ENCODE measurements at places on chromosomes 16 and 17. TPM values are rescaled to one million over a fixed set of nuclear protein-coding genes. Genes with fewer than 3 reads are reported as not detected.
A peak's percentile ranks its signal among the peaks of the same experiment; 100 is the strongest.

DNA sequence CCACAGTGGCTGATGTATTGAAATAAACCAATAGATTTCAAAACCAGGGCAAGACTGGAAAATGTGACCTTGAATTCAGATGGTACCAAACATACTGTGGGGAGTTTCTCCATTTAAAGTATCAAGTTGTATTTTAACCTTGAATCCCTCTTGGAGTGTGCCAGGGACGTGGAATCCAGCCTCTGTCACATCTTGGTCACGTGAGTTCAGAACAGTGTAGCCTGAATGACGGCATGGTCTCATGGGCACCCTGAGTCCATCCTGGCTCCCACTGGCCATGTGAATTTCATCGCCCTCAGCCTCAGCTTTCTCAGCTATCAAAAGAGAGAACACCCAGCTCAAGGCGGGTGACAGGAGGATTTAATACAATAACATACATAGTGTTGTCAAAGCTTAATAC, 6.8 kb downstream of the ZNF771 start:
- no peaks in the 10 kb centered on the region for H3K27me3 ChIP-seq
- no peak overlapping the region for H3K27ac ChIP-seq
- peaks cover 36% of the 10 kb centered on the region for H3K4me1 ChIP-seq
- H3K36me3 ChIP-seq: peaks cover 51% of the 10 kb centered on the region
- H3K4me3 ChIP-seq: no peak overlapping the region

- H3K4me3 ChIP-seq: no peak overlapping the region
- H3K4me1 ChIP-seq: peaks cover 1% of the 10 kb centered on the region
- no peak overlapping the region for H3K27ac ChIP-seq
- DNase-seq: no peak
- H3K27me3 ChIP-seq: no peaks in the 10 kb centered on the region
These were observed 130.8 kb upstream of the IRX3 start for GRCh38 chr16:54417384-54417783.

The TBC1D3G gene
- total RNA-seq: not detected

- H3K36me3 ChIP-seq: peaks cover 65% of the 10 kb centered on the region
- peaks cover 12% of the 10 kb centered on the region for H3K4me1 ChIP-seq
- H3K27me3 ChIP-seq: no peaks in the 10 kb centered on the region
- DNase-seq: no peak
- no peak within 1 kb of the TSS for H3K4me3 ChIP-seq
- no peak within 1 kb of the TSS for H3K27ac ChIP-seq
These were observed at the start of gene CTRL for GRCh38 chr16:67931712-67932461. Gene CTRL (minus strand): TSS chr16:67931862. CDS start chr16:67931852, 10 bp downstream.

DNA sequence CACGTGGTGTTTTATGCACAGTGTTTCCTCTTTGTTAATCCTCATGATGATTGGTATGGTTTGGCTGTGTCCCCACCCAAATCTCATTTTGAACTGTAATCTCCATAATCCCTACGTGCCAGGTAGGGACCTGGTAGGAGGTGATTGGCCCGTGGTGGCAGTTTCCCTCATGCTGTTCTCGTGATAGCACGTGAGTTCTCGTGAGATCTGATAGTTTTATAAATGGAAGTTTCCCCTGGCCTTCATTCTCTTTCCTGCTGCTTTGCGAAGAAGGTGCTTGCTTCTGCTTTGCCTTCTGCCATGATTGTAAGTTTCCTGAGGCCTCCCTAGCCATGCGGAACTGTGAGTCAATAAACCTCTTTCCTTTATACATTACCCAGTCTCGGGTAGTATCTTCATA, 115.8 kb downstream of the WWOX start:
- no peaks in the 10 kb centered on the region for H3K4me1 ChIP-seq
- DNase-seq: no peak
- no peaks in the 10 kb centered on the region for H3K36me3 ChIP-seq

DNA sequence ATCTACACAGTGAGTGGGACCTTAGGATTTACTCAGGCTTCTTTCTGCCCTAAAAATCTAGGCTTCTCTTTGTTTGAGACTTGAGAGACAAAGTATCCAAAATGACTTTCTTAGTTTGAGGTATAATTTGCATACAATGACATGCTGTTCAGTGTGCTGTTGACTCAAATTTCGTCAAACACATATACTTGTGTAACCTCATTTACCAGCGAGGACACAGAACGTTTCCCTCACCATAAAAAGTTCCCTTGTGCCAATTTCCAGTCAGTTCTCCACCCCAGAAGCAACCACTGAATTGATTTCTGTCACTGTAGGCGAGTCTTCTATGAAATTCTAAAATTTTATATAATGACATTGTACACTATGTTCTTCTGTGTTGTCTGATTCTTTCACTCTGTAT, 68.0 kb upstream of the MAF start:
- no peak for DNase-seq
- peaks cover 12% of the 10 kb centered on the region for H3K27me3 ChIP-seq
- H3K4me3 ChIP-seq: no peak overlapping the region
- no peaks in the 10 kb centered on the region for H3K36me3 ChIP-seq
- peaks cover 4% of the 10 kb centered on the region for H3K4me1 ChIP-seq

- H3K36me3 ChIP-seq: peaks cover 5% of the 10 kb centered on the region
- peaks cover 12% of the 10 kb centered on the region for H3K4me1 ChIP-seq
- no peak for DNase-seq
- H3K27me3 ChIP-seq: no peaks in the 10 kb centered on the region
These were observed 14.4 kb upstream of the ATP2A3 start for GRCh38 chr17:3978421-3979289.

GRCh38 chr17:6240001-6240400, 169.8 kb downstream of the WSCD1 start:
- no peaks in the 10 kb centered on the region for H3K36me3 ChIP-seq
- no peak overlapping the region for H3K27ac ChIP-seq
- no peak for DNase-seq
- H3K4me1 ChIP-seq: no peaks in the 10 kb centered on the region
- no peak overlapping the region for H3K4me3 ChIP-seq

The BAIAP2 gene
- 5.3 TPM for total RNA-seq

DNA sequence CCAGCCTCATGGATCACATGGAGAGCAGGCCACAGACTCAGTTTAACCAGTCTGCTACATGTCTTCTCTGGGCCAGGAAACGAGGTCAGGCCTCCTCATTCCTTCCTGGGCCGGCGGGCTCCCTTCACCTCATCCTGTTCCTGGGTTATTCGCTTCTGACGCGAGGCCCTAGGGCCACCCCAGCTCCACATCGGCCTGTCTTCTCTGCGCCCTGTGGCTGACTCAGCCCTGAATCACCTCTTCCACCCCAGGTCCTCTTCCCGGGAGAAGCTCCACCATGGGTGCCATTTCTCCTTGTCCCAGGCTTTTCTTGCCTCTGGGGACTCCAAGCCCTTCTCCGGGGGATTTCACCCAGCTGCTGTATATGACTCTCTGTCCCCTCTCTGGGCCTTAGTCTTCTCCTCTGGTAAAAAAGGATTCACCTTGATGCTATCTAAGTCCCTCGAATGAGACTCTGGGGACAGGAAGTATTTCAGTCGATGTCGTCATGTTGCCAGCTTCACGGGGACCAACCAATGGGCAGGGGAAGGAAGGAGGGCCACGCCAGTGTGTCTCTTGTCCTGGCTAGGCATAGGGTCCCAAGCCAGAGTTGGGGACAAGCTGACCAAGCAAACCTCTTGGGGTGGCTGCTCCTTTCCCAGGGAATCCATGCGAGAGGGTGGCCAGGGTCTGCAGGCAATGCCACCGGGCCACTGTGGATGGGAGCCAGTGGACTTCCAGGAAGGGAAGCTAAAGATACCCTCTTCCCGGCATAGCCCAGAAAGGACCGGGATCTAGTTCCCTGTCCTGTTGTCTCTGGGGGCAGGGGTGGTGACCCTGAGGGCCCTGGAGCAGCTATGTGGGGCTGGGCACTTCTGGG, 58.7 kb downstream of the SOCS3 start:
- no peak overlapping the region for H3K27ac ChIP-seq
- no peaks in the 10 kb centered on the region for H3K36me3 ChIP-seq
- H3K27me3 ChIP-seq: no peaks in the 10 kb centered on the region
- DNase-seq: no peak
- H3K4me1 ChIP-seq: peaks cover 7% of the 10 kb centered on the region

DNA sequence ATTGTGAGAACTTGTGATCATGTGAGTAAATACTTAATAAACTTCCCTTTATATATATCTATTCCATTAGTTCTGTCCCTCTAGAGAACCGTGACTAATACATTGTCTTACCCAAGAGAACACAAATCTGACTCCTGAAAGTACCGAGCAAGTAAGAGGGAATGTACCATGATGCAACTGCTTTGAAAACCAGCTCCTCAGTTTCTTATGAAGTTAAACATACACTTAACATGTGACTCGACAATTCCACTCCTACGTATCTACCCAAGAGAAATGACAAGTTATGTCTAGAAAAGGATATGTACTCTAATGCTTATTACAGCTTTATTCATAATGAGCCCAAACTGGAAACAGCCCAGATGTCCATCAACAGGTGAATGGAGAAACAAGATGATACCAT, 8.8 kb upstream of the GJD3 start:
- no peak for DNase-seq
- H3K4me1 ChIP-seq: peaks cover 29% of the 10 kb centered on the region
- H3K27ac ChIP-seq: peak overlapping the region; percentile 43

The KRTAP4-3 gene
- not detected for total RNA-seq

The EVPLL gene
- total RNA-seq: not detected

DNA sequence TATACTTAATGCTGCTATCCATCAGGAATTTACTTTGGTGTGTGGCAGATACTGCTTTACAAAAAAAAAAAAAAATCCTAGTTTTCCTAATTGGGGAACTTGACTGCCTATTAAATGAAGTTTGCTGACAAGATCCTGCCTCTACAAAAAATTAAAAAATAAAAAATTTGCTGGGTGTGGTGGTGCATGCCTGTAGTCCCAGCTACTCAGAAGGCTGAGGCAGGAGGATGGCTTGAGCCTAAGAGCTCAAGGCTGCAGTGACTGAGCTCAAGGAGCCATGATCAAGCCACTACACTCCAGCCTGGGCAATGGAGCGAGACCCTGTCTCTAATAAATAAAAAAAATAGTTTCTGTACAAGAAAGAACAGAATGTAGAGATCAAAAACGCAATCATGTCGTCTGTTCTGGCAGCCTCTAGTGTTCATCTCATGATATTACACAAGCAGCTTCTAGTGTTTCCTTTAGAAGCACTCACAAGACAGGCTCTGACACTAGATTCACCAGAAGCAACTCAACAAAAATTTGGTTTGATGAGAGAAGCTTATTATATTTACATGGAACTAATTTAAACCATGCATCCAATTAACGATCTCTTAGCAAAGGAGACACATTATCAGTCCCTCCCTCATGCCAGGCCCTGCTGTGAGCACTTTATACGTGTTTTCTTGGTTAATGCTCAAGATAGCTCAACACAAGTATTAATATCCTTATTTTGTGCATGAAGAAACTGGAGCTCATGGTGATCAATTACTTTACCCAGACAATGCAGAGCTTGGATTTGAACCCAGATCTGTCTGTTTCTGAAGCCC, 6.8 kb upstream of the KRTAP17-1 start:
- H3K4me1 ChIP-seq: no peaks in the 10 kb centered on the region
- no peak overlapping the region for H3K27ac ChIP-seq
- no peaks in the 10 kb centered on the region for H3K36me3 ChIP-seq

DNA sequence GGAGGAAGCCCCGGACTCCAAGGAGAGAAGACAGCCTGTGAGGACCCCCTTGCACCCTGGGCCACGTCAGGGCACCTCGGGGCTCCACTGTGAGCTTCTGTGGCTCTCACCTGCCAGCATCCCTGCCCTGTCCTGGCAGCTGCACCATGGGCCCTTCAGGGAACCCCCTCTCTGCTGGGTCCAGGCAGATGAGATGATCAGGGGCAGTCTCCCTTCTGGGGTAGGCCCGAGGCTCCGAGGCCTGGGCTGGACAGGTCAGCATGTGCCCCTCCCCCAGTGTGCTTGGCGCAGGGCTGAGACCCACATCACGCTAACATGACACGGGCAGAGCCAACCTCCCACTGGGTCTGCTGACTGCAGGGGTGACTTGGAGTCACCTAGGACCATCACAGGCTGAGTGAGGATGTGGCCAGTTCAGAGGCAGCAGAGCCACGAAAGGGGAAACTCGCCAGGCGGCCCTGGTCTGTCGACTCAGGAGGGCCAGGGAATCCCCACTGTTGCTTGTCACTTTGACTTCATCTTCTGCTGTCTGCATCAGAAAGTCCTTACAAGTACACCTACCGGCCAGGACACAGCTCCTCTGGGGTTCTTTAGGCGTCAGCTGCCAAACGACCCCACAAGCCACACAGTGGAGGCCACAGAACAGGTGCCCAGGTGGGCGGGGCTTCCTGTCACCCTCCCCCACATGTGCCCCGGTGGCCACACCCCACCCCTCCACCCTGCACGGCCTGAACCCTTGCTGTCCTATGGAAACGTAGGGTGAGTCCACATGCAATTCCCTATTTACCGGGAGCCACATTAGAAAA, 2.2 kb downstream of the GALNS start:
- peak overlapping the region; percentile 60 for H3K4me3 ChIP-seq
- no peak for DNase-seq
- H3K36me3 ChIP-seq: peaks cover 9% of the 10 kb centered on the region
- no peak overlapping the region for H3K27ac ChIP-seq
- peaks cover 14% of the 10 kb centered on the region for H3K4me1 ChIP-seq

The ZNF597 gene
- total RNA-seq: 1.8 TPM

The PLEKHH3 gene
- total RNA-seq: 0.57 TPM

DNA sequence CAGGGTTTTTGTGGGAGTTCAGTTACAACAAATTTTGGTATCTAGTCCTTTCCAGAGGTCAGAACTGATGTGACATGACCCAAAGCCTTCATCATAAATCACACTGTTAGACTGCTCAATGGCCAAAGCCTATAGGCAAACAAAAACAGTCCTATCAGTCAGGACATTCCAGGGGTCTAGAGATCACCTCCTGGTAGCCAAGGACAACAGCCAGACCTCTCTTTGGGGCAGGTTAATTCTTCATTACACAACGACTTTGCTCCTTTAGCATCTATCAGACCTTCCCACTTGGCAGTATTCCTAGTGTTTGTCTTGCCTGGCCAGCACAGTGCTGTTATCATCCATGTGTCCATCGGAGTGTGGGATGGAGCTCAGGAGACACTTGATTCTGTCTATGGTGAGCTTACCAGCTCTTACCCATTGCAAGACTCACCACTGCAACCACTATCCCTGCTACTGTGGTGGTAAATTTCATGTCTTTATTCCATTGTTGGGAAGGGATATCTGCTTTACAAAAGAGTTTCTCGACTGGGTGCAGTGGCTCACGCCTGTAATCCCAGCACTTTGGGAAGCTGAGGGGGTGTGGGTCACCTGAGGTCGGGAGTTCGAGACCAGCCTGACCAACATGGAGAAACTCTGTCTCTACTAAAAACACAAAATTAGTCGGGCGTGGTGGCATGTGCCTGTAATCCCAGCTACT, 95.5 kb upstream of the DHX40 start:
- H3K4me3 ChIP-seq: no peak overlapping the region
- no peaks in the 10 kb centered on the region for H3K27me3 ChIP-seq
- DNase-seq: no peak
- no peaks in the 10 kb centered on the region for H3K36me3 ChIP-seq

Measured in activated T-helper 2 cell treated with anti-CD3 and anti-CD28 coated beads, Interferon-gamma antibody, Interleukin-2, Interleukin-4, amounts not matched to agents 10 μg/mL and 5 μg/mL and 100 μg/mL, durations not matched to agents 14 hours and 24 hours and 36 hours (primary cell).